ENCODE measurements at places on chromosomes 7 and 10.

DNA sequence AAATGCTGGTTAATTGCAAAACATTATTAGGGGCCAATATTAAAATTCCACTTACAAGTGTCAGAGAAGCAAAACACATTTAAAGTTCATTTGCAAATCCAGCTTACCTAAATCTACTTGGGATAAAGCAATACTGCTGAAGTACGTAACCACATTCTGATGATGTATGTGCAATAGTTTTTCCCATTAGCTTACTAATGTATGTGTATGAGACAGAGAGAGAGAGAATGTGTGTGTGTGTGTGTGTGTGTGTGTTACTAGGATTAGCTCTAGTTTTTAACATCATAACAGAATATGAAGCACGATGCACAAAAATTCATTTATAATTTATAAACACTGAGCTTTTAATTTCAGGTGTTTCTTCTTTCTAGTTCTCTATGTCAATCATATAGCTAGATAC is 1074.2 kb upstream of the C7orf33 start:
- DNase-seq = no peak

GRCh38 chr7:125122173-125122572 is 192.5 kb upstream of the POT1 start:
- no peak for DNase-seq

DNA sequence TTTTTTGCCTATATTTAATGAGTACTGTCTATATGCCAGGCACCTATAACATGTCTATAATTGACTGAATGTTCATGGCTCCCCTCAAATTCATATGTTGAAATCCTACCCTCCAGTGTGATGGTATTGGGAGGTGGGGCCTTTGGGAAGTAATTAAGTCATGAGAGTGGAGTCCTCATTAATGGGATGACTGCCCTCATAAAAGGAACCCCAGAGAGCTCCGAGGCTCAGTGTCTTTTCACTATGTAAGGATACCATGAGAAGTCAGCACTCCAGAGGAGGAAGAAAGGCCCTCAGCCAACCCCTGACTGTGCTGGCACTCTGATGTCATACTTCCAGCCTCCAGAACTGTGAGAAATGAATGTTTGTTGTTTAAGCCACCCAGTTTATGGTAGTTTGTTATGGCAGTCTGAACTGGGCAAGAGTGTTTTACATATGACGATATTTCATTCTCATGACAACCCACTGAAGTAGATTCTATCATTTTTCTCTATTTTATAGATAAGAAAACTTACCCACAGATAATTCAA is 61.1 kb upstream of the PCGF5 start:
- no peak for DNase-seq

DNA sequence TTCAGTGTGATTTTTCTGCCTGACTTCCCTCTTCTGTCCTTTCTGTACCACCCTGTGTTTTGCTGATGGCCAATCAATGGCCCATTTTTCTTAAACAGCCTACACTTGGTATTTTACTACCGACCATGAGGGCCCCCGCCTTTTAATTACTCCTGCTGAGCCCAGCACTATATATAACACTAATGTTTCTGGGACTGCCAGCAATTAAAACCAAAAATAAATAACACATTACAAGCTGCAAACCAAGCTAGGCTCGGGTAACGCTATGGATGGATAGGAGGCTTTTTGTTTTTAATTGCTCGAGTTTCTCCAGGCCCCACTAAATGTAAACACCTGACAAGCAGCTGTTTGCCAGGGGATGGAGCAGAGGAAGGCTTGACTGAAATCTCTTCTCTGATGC is 915.4 kb upstream of the AUTS2 start:
- DNase-seq = no peak

DNA sequence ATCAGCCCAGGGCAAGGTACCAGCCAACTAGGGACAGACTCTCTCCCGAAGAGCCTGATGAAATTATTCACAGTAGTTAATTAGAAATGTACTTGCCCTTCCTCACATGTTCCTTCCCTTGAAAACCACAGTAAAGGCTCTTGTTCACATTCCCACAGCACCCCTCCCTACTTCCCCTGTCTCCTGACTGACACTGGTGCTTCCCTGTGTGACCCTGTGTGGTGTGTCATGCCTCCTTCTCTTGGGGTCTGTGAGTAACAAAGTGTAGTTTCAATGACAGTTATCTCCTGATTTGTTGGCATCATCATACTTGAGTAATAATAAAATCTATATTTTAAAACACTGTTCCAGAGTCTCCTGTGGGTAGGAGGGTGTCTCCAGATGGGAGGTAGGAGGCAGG is 209.7 kb downstream of the ABCA13 start:
- no peak for DNase-seq

DNA sequence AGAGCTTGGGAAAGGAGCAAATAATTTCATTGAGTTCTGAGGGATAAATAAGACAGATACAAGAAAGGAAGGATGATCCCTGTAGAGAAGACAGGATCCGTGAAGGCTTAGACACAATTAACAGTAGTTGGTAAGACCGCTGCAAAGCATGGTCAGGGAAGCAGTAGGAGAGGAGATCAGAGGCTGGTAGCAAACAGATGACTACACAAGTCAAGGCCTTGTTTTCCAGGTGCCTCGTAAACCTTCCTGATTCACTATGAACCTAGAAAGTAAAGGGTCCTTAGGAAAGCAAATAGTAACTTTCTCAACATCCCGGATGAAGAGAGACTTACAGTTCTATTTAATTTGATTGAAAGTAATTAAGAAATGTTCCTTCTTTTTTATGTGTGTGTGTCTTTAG is 118.6 kb downstream of the GNAI1 start:
- no peak for DNase-seq

Data from hematopoietic multipotent progenitor cell treated with erythropoietin and hydrocortisone succinate and interleukin-3 and kit ligand, for 17 days (in vitro differentiated cells).